ENCODE measurements at places on chromosomes 16 and 17.

DNA sequence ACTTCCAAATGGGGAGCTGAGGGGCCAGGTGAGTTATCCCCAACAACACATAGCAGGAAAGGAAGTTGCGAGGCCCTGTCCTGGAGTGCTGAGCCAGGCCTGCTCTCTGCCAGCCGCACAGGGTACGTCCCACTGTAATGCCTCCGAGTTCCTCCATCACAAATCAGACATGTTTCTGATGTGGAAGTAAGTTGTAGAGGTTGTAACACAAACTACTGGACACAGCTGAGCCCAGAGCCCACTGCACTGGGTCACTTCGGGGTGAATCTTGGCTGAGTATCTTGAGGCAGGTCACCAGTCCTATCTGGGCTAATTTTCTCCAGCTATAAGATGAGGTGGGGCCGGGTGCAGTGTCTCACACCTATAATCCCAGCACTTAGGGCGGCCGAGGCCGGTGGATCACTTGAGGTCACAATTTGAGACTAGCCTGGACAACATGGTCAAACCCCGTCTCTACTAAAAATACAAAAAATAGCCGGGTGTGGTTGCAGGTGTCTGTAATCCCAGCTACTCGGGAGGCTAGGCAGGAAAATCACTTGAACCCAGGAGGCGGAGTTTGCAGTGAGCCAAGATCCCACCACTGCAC lies 100.8 kb upstream of the CDH5 start:
- no peak for DNase-seq

DNA sequence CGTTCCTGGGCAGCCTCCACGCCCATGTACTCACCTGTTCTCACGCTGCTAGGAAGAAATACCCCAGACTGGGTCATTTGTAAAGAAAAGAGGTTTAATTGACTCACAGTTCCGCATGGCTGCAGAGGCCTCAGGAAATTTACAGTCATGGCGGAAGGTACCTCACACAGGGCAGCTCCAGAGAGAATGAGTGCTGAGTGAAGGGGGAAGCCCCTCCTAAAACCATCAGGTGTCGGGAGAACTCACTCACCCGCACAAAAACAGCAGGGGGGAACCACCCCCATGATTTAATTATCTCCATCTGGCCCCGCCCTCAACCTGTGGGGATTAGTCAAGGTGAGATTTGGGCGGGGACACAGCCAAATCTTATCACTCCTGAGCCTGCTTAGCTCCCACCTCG lies 18.2 kb downstream of the RAB40C start:
- no peak for DNase-seq

DNA sequence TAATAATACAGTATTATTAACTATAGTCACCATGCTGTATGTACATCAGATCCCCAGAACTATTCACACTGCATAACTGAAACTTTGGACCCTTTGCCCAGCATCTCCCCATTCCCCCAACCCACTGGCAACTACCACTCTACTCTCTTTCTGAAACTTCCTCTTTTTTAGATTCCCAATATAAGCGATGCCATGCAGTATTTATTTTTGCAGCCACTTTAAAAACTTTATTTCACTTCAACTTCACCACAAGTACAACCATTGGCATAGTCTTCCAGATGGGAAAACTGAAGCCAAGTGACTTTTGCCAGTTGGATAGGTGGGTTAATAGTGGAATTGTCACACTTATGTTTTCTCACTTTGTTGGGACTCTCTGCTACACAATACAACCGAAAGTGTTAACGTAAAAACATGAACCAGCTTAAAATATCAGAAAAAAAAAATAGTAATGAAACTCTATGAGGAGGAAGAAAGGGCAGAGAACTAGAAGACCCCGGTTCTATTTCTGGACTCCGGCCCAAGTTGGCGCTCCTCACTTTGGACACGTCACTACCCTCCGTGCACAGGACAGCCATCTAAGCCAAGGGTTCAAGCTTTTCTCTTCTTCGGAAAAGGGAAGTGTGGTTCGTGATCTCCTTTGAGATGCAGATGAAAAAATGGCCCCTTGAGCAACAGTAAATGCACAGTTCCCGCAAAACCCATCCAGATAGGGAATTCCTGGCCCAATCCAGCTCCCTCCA lies 743 bp downstream of the SHCBP1 start:
- DNase-seq = no peak

DNA sequence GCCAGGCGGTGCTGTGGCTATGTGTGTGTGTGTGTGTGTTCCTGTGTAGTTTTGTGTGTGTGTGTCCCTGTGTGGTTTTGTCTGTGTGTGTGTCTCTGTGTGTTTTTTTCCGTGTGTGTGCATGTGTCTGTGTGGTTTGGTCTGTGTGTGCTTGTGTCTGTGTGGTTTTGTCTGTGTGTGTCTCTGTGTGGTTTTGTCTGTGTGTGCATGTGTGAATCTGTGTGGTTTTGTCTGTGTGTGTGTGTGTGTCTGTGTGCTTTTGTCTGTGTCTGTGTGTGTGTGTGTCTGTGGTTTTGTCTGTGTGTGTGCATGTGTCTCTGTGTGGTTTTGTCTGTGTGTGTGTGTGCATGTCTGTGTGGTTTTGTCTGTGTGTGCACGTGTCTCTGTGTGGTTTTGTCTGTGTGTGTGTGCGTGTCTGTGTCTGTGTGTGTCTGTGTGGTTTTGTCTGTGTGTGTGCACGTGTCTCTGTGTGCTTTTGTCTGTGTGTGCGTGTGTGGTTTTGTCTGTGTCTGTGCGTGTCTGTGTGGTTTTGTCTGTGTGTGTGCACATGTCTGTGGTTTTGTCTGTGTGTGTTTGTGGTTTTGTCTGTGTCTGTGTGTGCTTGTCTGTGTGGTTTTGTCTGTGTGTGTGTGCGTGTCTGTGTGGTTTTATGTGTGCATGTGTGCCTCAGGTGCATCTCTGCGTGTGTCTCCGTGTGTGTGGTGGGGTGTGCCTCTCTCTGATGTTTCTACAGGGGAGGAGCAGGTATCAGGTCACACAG lies 62.3 kb downstream of the ZDHHC7 start:
- DNase-seq = no peak

GRCh38 chr17:49496183-49496866 lies 1.2 kb downstream of the NGFR start:
- DNase-seq = peak; percentile 56

- DNase-seq = peak; percentile 81
Observed at GRCh38 chr16:66408163-66409048, 18.7 kb upstream of the BEAN1 start.

DNA sequence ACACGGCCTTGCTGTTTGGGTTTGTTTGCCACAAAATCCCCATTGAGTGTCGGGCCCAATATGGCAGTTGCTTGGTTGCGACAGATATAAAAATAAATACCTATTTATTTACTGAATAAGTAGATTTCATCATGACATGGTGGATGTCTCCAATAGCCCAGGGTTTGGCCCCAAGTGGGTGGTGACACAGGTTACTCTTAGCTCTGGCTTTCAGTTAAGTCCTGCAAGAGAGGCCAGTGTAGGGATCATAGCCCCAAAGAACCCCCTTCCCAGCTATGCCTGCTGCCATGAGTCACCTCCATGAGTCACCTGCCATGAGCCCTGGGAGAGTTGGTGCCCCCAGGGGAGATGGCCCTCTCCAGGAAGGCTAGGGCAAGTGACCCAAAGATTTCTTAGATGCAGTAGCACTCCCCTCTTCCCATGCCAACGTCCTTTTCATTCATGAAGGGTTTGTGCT lies 78.7 kb upstream of the LGALS9 start:
- peak; percentile 76 for DNase-seq

DNA sequence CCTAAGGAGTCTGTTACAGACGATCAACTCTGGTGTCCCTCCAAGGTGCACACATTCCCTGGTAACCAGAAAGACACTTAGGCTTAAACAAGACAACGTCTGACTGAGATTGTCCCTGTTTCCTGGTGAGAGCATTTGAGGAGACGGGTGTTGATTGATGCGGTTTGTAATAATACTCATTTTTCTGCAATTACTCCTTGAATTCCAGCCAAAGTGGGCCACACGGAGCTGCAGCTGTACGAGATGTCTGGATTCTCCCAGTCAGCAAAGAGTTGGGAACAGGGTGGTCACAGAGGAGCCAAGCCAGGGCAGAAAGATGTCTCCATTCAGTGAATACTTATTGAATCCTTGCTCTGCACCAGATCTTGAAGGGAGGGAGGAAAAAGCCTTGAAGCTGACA lies 30.9 kb upstream of the CES5A start:
- DNase-seq = no peak

DNA sequence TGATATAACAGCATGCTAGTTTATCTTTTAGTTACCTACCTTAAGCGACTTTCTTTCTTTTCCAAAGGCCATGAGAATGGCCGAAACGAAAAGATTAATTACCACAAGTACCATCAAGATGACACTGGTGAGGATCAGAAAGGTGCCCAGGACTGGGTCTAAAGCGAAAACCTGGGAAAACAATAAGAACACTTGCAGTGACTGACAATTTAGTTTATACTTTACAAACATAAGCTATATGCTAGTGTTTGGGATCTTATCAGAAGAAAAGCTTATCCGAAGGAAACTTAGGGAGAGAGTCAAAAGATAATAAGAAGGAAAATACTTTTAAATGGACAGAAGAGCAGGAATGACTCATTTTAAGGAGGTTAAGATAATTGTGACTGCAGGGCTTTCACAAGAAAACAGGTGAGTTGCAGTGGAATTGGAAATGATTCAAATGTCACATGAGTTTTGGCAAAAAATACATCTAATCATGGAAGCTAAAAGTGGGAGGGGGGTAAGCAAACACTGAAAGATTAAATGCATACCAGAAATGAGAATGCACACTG lies 34.8 kb downstream of the IST1 start:
- no peak for DNase-seq

All from RWPE1 (cell line).